Osteoblast (primary cell): ENCODE measurements at places on chromosomes 4 and X.

DNA sequence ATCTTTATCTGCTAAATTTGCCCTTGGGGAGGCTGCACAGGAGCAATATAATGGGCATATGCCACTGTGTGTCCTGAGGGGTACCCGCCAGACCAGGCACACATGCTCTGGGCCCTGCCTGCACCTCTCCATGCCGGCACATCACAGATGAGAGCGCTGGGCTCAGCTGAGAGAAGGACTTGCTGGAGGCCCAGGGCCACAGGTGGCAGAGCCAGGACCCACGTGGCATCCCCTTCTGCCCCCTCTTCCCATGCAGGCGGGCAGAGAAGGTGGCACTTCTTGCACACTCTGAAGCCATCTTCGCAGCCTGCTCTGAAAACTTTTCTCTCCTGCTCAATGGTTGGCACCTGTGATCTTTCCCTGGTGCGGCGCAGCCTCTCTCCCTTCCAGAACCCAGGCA is 20.1 kb downstream of the CPZ start:
- no peak overlapping the region for H3K27ac ChIP-seq
- no peak for DNase-seq
- peaks cover 3% of the 10 kb centered on the region for H3K36me3 ChIP-seq
- H3K27me3 ChIP-seq, result no peaks in the 10 kb centered on the region
- H3K4me3 ChIP-seq, result no peak overlapping the region
- H3K4me1 ChIP-seq, result no peaks in the 10 kb centered on the region

DNA sequence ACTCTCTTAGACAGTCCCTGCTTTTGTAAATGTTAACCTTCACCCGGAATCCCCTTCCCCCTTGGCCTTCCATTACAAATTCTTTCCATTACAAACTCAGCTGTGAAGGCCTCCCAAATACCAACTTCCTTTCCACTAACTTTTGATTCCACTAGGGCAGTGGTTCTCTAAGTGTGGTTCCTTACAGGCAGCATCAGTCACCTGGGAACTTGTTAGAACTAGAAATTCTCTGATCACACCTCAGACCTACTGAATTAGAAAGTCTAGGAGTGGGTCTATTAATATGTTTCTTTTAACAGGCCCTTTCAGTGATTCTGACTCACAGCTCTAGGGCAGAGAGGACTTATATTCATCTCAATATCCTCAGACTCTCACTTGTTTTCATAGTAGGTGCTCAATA is 19.0 kb upstream of the MRPL1 start:
- no peaks in the 10 kb centered on the region for H3K36me3 ChIP-seq
- no peak for DNase-seq
- no peaks in the 10 kb centered on the region for H3K27me3 ChIP-seq
- no peaks in the 10 kb centered on the region for H3K4me1 ChIP-seq
- H3K27ac ChIP-seq, result no peak overlapping the region

- no peak overlapping the region for H3K27ac ChIP-seq
- no peaks in the 10 kb centered on the region for H3K36me3 ChIP-seq
- H3K27me3 ChIP-seq, result no peaks in the 10 kb centered on the region
- no peak for DNase-seq
- H3K4me1 ChIP-seq, result peaks cover 9% of the 10 kb centered on the region
- no peak overlapping the region for H3K4me3 ChIP-seq
These were observed 225.8 kb upstream of the ARSJ start for GRCh38 chr4:114205261-114205660.

DNA sequence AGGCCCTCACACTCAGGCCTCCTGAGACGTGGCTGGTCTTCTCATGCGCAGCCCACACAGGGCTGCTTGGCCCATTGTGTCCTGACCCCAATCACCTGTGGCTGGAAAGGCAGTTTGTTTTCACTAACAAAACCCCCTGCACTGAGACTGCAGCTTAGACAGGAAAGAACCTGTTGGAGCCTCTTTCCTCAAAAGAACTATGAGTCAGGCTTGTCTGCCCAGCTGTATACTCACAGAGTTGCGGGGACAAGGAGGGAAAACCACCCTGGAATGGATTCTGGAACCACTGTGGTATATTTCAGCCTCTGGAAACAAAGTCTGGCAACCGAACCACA is 5.2 kb upstream of the TMEM156 start:
- no peaks in the 10 kb centered on the region for H3K27me3 ChIP-seq
- H3K36me3 ChIP-seq, result no peaks in the 10 kb centered on the region
- H3K4me3 ChIP-seq, result no peak overlapping the region
- H3K27ac ChIP-seq, result peak overlapping the region; percentile 60

- no peak for DNase-seq
- no peak overlapping the region for H3K4me3 ChIP-seq
- no peaks in the 10 kb centered on the region for H3K36me3 ChIP-seq
- H3K27me3 ChIP-seq, result no peaks in the 10 kb centered on the region
- H3K4me1 ChIP-seq, result no peaks in the 10 kb centered on the region
These were observed 21.2 kb downstream of the ZFP42 start for GRCh38 chr4:188016754-188017153.

DNA sequence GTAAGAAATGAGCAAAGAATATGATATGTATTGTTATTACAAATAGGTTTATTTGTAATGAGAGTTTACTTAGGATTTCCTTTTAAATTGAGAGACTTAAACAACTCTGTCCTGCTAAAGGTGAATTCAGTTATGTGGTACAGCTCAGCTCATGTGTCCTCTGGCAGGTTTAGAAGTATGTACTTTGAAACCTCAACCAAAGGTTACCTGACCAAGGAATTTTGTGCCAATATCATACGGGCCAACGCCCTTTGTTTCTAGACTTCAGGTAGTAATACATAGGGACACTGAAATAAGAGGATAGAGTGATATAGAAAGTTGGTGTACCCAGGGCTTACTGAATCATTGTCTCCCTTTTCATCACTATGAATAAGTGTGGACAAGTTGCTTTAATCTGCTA is 25.7 kb downstream of the SLAIN2 start:
- no peak overlapping the region for H3K4me3 ChIP-seq
- H3K4me1 ChIP-seq, result no peaks in the 10 kb centered on the region
- no peaks in the 10 kb centered on the region for H3K27me3 ChIP-seq
- no peak overlapping the region for H3K27ac ChIP-seq

DNA sequence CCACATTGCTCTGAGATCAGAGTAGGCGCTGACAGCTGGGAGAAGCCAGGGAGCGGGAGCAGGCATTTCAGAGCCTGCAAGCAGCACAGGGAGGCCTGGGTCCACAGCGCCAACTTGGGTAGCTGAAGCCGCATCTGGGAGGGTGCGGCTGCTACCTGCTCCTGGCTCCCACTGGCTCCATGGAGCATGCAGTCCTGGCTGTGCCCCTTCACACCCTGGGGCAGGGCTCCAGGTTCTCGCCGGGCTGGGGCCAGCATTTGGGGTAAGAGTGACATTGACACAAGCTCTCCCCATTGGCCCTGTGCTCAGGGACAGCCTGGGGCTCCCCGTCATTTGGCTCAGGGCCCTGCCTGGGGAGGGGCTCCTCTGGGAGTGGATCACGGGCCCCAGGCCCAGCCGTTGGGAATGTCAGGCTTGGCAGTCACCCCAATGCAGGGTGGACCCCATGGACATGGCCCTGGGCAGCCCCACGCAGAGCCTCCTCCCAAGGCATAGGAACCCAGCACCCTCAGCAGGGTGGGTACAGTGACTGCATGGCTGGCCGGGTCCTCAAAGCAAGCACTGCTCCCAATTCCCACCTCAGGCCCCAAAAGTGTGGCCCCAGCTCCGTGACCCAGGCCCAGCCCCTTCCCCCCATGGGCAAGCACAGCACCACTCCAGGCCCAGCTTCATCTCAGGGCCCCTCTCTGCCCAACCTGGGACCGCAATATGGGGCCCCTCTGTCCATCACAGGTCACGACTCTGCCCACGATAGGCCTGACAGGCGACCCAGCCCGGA is 82.4 kb downstream of the PRDM5 start:
- H3K27me3 ChIP-seq, result no peaks in the 10 kb centered on the region
- no peaks in the 10 kb centered on the region for H3K36me3 ChIP-seq
- H3K4me1 ChIP-seq, result peaks cover 20% of the 10 kb centered on the region
- H3K27ac ChIP-seq, result no peak overlapping the region
- H3K4me3 ChIP-seq, result no peak overlapping the region

DNA sequence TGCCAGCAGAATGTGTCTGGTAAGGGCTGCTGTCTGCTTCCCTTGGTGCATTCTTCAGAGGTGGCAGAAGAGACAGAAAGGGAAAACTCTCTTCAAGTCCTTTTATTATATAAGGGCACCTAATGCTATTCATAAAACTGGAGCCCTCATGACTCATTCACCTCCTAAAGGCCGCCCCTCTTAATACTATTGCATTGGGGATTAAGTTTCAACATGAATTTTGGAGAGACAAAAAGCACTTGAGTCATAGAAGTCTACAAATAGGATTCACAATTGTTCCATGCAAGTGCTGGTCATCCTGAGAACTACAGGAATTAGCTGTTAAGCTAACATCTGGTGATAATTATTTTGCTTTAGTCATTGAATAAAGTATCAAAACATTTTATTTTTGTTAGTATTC is 349.5 kb downstream of the HS3ST1 start:
- H3K4me1 ChIP-seq, result no peaks in the 10 kb centered on the region
- DNase-seq, result no peak
- no peak overlapping the region for H3K4me3 ChIP-seq
- no peak overlapping the region for H3K27ac ChIP-seq

DNA sequence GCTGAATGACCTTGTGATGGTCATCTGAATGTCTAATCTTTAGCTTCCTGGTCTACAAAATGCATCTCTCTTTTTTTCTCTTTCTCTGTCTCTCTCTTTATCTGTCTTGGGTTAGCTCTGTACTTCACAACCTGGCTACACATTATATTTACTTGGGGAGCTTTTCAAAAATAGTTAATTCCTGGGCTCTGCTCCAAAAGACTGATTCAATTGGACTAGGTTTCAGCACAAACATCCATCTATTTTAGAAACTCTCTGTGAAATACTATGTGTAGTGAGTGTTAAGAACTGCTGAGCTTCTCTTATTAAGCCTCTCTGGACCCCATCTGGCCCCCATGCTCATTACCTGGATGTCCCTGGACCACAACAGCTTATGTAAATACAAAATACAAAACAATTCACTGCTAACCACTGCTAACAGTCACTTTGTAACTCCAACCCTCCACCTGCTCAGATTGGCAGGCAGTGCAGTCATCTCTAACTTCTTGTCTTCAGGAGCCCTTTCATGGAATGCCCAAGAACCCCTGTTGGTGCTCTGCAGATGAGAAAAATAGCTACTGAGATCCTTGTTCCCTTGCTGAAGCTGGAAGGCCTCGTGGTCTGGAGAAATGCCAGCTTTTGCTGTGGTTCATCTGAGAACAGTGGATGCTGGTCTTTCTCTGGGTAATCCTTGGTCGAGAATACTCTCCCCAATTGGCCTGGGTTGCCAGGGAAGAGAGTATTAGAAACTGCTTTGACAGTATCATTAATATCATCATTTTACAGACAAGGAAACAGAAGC is 14.8 kb upstream of the BOD1L1 start:
- H3K27me3 ChIP-seq, result no peaks in the 10 kb centered on the region
- peaks cover 35% of the 10 kb centered on the region for H3K4me1 ChIP-seq
- H3K4me3 ChIP-seq, result peak overlapping the region; percentile 8
- H3K27ac ChIP-seq, result peak overlapping the region; percentile 53

DNA sequence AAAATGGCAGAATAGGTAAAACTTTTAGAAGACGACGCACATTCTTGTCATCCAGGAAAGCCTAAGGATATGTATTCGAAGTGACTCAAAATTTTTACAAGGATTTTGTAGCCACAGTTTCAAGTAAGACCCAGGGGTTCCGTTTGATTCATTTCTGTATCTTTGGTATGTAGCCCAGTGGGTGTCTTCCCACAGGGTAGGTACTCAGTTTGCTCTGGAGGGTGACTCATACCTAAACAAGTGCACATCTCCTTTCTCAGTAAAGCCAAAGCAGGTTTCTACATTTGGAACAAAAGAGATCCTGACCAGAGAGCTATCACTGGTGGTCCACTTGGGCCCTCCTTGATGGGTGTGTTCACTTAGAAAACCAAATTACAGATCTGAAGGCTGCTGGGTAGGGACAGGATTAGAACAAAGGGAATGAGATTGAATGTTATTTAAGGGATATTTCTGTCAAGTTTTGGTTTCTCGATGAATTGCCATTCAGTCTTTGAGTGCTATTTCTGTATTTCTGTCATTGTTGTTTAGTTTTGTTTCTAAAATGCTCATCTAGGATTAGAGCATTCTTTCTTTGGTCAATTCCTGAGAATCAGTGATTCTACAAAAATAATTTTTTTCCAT is 56.1 kb downstream of the PLS3 start:
- H3K27ac ChIP-seq, result peak overlapping the region; percentile 77
- no peaks in the 10 kb centered on the region for H3K36me3 ChIP-seq
- no peak for DNase-seq
- no peak overlapping the region for H3K4me3 ChIP-seq
- H3K4me1 ChIP-seq, result peaks cover 35% of the 10 kb centered on the region

DNA sequence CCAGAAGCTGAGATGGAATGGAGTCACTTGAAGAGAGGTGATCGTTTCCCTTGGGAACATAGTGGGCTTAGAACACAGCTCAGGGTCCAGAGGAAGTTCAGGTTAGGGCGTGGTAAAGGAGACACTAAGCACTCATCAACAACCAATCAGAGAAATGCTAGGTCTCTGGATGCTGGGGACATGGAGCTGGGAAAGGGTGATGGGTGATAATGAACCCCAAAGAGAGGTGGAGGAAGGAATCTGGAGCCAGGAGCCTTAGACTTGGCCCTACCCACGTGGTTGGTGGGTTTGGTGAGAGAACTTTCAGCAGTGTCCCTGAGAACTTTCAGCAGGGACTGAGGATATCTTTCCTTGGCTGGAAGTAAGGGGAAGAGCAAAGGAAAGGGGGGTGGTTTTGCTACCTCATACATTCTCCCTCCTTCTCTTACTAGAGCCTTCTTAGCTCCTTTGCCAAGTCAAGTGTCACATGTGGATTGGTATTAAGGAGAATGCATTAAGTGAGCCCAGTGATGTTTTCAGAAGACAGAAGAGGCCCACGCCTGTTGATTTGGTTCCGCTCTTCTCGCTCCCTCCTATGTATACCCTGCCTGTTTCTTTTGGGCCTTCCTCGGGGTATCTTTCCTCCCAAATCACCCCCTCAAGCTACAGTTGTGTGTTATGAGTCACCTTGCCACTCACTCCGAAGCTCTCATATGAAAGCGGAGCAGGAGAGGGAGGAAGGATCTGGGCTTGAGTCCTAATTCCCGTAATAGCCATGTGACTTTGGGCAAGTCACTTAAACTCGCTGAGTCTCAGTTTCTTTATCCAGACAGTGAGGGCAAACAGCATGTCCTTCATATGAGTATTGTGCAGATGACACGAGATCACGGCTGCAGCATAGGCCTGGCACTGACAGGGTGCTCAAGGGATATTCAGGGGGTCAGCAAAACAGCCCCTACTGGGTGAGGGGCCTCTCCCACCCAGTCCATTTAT is 63.1 kb downstream of the TSC22D3 start:
- peaks cover 18% of the 10 kb centered on the region for H3K27me3 ChIP-seq
- no peak overlapping the region for H3K4me3 ChIP-seq
- H3K4me1 ChIP-seq, result peaks cover 22% of the 10 kb centered on the region

- no peak overlapping the region for H3K27ac ChIP-seq
- H3K4me1 ChIP-seq, result no peaks in the 10 kb centered on the region
- no peaks in the 10 kb centered on the region for H3K36me3 ChIP-seq
- H3K4me3 ChIP-seq, result no peak overlapping the region
- no peaks in the 10 kb centered on the region for H3K27me3 ChIP-seq
These were observed 65.7 kb upstream of the ARHGAP24 start for GRCh38 chr4:85409251-85409650.
